ENCODE measurements at places on chromosomes 2 and 18.

GRCh38 chr2:100814453-100814852, 5.5 kb upstream of the NPAS2 start:
- no peak for DNase-seq

DNA sequence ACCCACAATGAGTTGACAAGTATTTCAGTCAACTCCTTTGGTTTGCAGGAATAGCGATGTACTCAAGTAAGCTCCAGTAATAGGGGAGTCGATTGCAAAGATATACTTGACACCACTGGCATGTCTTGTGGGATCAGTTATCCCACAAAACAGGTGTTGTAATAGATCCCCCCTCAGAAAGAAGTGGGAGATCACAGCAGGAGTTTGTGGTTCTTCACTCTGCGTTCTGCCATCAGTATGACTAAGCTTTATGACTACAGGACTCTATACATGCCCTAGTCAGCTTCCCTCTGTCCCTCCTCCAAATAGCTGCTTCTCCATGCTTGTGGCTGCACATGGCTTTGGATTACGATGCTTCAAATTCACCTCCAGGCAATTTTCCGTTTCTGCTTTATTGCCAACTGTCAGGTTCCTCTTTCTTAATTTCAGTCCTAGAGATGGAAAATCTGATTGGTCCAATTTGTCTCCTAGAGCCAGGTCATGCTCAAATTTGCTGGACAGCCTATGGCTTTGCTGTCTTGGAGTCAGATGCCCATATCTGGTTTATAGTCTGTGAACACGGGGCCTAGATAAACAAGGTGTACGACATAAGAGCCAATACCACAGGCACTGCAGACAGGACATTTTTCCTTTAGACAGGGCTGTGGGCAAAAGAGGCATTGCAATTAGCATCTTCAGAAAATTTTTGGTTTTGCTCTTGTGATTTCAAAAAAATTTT, 221.7 kb downstream of the PAX3 start:
- no peak for DNase-seq

- peak; percentile 19 for DNase-seq
Observed at GRCh38 chr18:74453016-74453566, 4.0 kb downstream of the DIPK1C start.

DNA sequence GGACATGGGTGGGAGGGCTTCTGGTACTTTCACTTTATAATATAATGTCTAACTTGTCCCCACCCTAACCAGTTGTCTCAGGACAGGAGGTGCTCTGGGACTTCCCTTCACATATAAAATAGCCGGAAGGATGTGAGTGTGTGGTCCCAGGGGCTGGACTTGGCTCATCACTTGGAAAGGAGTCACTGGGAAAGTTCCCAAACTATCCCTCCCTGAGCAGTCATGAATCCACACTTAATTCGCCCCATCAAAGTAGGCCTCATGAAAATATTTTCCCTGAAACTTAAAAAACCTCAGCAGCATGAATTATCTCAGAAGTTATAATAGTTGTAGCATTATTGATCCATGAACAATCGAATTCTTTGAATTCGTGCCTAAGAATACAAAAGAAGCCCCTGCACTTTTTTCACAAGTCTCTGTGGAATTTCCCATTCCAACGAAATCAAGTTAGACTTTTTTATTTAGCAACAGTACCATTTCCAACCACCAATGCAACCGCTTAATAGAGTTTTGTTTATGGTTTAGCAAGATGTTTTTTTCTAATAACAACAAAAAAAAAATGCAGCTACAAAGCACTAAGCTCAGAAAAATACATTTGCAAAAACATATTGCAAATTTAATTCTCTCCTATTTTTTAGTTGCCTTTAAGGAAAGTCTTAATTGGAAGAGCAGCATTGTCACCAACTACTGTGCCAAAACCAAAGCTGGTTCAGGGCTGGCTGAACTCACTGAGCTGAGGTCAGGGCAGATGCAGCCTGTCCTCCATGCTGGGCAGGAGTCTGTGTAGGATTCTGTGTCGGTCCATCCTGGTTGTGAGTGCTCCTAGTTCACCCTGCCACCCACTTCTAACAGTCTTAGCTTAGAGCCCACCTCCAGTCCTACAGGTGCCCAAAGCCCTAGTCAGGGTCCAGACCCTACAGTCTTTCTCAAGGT, 68.8 kb upstream of the SPTBN1 start:
- peak; percentile 7 for DNase-seq

GRCh38 chr18:44788334-44788733, 107.6 kb downstream of the SETBP1 start:
- DNase-seq, result no peak

DNA sequence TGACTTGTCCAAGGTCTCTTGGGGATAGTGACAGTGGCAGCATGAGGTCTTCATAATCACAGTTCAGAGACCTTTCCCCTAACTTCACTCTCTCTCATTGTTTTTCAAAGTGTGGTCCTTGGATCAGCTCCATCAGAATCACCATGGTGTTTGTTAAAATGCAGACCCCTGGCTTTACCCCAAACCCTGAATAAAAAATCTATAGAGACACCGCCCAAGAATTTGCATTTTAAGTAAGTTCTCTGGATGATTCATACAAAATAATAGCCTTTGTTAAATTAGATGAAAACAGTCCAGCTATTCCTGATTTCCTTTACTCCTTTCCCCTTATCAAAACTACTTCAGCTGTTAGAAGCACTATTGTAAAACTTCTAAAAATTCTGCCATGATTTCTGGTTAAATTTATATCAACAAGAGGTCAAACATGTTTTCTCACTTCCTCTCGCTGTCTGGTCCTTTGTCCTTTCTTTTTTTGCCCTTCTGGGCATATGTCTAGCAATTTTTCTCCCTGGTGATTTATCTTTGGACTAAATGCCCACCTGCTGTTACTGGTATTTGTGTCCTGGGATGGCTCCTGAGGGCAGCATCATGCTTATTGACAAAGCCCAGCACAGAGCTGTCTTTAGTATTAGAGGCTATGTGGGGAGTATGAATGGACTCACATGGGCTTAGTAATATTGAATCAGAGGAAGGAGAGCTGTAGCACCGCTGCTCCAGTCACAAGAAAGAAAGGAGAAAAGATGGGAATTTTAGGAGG, 63.4 kb downstream of the LHCGR start:
- no peak for DNase-seq

- no peak for DNase-seq
Observed at GRCh38 chr2:191572319-191572718, 105.6 kb upstream of the NABP1 start.
